T-helper 2 cell treated with Interferon-gamma antibody and Interleukin-4, amounts not matched to agents 5 μg/mL and 100 μg/mL, for 36 hours (primary cell): ENCODE measurements at places on chromosomes 6 and 20.
A peak's percentile ranks its signal among the peaks of the same experiment; 100 is the strongest.

DNA sequence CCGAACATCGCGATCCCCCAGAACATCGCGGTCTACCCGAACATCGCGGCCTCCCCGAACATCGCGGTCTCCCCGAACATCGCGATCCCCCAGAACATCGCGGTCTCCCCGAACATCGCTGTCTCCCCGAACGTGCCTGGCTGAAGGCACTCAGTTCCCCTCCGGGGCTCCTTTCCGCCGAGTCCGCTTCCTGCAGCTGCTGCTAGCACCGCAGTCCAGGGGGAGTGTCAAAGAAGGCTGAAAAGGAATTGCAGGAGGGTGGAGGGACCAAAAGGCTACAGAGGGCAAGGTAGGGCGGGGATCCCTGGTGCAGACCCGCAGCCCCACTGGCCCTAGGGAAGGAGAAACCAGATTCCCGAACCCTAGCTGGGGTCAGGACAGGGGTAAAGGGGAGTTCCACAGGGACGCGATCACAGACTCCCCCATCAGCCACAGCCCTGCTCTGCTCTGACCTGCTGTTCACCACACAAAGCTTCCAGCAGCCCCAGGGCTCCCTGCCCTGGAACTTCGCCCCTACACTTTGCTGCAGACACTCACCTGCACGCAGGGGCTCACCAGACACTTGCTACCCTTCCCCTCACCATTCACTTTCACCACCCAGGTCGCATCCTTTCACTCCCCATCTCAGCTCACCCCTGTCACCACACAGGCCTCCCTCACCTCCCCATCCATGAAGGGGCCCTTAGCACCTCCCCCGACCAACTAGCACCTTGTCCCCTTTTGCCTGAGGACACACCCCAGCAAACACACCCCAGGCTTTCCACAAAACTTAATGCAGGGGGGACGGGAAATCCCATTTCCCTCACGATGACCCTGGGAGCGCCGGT, 1.7 kb downstream of the ULBP1 start:
- H3K36me3 ChIP-seq = peaks cover 3% of the 10 kb centered on the region
- peaks cover 82% of the 10 kb centered on the region for H3K27me3 ChIP-seq
- H3K27ac ChIP-seq = peak overlapping the region; percentile 81
- H3K4me3 ChIP-seq = peak overlapping the region; percentile 93
- no peak for DNase-seq
- peaks cover 22% of the 10 kb centered on the region for H3K4me1 ChIP-seq

DNA sequence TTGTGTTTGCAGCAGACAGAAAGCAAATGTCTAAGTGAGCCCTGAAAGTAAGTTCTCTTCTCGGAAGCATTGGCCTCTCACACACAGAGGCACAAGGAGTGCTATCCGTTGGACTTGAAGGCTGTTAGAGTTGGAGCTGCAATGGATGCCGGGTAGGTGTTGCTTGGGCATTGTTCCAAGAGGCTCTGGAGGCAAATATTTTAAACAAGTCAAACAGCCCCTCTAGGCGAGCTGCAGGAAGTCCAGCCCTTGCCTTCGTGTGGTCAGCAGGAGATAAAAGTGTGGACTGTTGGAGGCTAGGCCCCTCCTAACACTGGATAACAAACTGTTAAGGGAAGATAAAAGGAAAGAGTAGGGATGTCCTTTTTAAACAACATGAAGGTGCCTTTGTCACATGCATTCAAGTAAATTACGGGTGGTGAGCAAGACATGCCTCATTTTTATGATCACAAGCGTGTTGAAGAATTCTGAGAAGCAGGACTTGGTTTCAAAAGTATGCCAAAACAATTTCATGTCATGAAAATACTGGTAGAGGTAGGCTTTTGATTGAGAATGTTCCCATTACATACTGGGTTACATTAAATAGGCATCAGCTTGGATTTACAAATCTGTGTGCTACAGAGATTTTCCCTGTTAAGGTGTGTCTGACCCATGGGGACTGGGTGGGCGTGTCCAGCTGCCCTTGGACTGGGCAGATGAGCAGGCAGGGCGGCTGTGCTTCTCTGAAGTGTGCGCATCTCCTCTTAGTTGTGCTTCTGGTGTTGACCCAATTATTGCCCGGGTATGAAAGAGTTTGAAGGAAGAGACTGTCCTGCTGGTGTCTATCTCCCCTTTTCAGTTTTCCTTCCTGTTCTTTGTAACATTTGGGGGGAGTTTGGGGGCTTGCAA, 57.5 kb downstream of the RREB1 start:
- no peak overlapping the region for H3K27ac ChIP-seq
- peaks cover 10% of the 10 kb centered on the region for H3K36me3 ChIP-seq
- H3K4me3 ChIP-seq = no peak overlapping the region
- H3K4me1 ChIP-seq = peaks cover 4% of the 10 kb centered on the region
- no peaks in the 10 kb centered on the region for H3K27me3 ChIP-seq

DNA sequence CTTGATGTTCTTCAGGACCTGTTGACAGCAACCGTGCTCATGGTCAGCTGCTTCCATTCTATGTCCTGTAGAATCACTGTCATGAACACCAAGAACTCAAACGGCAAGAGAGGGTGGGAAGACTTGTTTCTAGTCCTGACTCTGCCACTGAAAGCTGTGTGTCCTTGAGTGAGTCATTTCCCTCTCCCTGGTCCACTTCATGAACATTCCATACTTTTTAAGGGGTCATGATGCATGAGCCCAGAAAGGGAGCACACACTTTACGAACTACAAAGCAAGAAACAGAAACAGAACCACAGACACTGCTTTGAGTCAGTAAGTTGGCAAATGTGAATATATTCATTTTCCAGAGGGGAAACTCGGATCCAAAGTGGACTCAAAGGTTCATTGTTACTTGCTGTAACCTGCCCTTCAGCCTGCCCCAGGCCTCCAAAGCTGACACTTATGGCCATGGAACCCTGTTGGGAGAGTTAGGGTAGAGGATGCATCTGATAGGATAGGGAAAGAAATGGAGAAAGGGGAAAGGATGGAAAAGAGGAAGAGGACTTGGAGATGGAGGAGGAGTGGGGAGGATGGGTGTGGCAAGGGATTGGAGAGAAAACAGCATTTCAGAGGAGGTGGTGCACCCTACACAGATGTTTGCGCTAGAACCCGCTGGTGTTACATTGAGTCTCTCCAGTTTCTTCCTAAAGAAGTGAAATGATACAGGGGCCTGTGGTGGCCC, 129.8 kb downstream of the FOXO3 start:
- no peaks in the 10 kb centered on the region for H3K36me3 ChIP-seq
- no peaks in the 10 kb centered on the region for H3K4me1 ChIP-seq
- H3K27ac ChIP-seq = no peak overlapping the region
- H3K27me3 ChIP-seq = no peaks in the 10 kb centered on the region

- no peaks in the 10 kb centered on the region for H3K27me3 ChIP-seq
- H3K4me3 ChIP-seq = no peak overlapping the region
- no peak overlapping the region for H3K27ac ChIP-seq
- peaks cover 46% of the 10 kb centered on the region for H3K4me1 ChIP-seq
Observed at GRCh38 chr20:24042646-24043045, 54.1 kb upstream of the GGTLC1 start.

DNA sequence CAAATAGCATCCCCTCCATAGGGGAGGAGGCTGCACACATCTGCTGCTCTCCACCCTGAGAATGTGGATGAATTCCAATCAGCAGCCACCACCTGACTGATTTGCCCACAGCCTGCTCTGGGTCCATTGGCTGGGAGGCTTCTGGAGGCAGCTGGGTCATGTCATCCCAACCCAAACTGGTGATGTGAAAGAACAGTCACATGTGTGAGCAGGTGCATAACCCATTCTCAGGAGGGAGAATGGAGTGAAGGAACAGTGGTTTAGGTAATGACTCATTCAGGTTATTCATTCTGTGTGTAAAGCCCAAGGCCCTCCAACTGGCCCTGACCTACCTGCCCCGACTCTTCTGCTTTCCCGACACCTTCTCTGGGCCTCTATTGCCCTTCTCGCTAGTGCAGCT, 90.9 kb upstream of the GCM1 start:
- no peak overlapping the region for H3K27ac ChIP-seq
- H3K36me3 ChIP-seq = peaks cover 2% of the 10 kb centered on the region
- no peaks in the 10 kb centered on the region for H3K27me3 ChIP-seq
- DNase-seq = no peak
- H3K4me1 ChIP-seq = peaks cover 18% of the 10 kb centered on the region
- H3K4me3 ChIP-seq = no peak overlapping the region

GRCh38 chr6:37495244-37495934, 4.3 kb downstream of the CCDC167 start:
- H3K27ac ChIP-seq = peak overlapping the region; percentile 65
- no peak overlapping the region for H3K4me3 ChIP-seq
- H3K27me3 ChIP-seq = no peaks in the 10 kb centered on the region
- DNase-seq = peak; percentile 57
- peaks cover 45% of the 10 kb centered on the region for H3K4me1 ChIP-seq
- H3K36me3 ChIP-seq = peaks cover 13% of the 10 kb centered on the region

GRCh38 chr20:42083280-42083679, 465.1 kb upstream of the CHD6 start:
- no peaks in the 10 kb centered on the region for H3K27me3 ChIP-seq
- H3K4me1 ChIP-seq = no peaks in the 10 kb centered on the region
- H3K36me3 ChIP-seq = no peaks in the 10 kb centered on the region
- no peak for DNase-seq
- no peak overlapping the region for H3K4me3 ChIP-seq

GRCh38 chr6:140463312-140463710, 1088.9 kb upstream of the CITED2 start:
- no peak overlapping the region for H3K4me3 ChIP-seq
- H3K27ac ChIP-seq = no peak overlapping the region
- no peaks in the 10 kb centered on the region for H3K4me1 ChIP-seq
- no peak for DNase-seq

- H3K27me3 ChIP-seq = peaks cover 8% of the 10 kb centered on the region
- no peak for DNase-seq
- peaks cover 2% of the 10 kb centered on the region for H3K4me1 ChIP-seq
- peaks cover 1% of the 10 kb centered on the region for H3K36me3 ChIP-seq
- no peak overlapping the region for H3K27ac ChIP-seq
- H3K4me3 ChIP-seq = no peak overlapping the region
Observed at GRCh38 chr6:151131324-151132007, 108.3 kb upstream of the AKAP12 start.

- no peak for DNase-seq
- peaks cover 2% of the 10 kb centered on the region for H3K27me3 ChIP-seq
- H3K36me3 ChIP-seq = no peaks in the 10 kb centered on the region
- H3K27ac ChIP-seq = no peak overlapping the region
- no peak overlapping the region for H3K4me3 ChIP-seq
Observed at GRCh38 chr6:39599973-39600372, 125.2 kb downstream of the KIF6 start.
